ENCODE measurements at places on chromosomes 16 and 17.

DNA sequence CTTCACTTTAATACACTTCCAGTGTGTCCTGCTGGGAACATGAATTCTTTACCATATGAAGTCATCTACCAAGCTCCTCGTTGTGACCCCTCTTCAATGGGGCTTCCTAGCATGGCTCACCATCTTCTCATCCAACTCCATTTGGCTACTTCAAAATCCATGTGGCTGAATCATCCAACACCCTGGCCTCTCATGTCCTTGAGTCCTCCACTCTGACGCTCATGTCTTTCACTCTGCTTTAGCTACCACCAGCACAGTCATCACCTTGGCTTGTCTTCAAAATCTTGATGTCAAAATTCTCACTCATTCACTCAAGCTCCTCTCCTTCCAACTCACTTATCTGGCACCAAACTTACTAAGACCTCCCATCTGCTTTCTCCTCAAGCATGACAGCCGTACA is 35.8 kb downstream of the AMFR start:
- no peak for DNase-seq

DNA sequence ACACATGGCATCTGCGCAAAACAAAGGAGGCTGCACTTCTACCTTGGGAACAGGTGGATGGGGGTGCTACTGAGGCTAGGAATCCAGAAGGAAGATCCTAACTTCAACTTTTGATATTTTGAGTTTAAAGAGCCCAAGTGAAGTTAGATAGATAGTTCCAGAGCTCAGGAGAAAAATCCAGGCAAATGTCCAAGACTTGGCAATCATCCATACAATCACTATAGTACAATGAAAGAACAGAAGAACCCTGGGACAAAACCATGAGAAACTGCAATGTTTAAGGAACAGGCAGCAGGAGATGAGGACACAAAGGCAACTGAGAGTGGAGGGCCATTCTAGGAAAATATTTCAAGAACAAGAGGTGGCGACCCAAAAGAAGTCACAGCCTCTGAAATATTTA is 12.4 kb downstream of the CDYL2 start:
- no peak for DNase-seq

- DNase-seq: peak; percentile 88
These were observed 12.9 kb downstream of the P2RX5 start for GRCh38 chr17:3683054-3683511.

DNA sequence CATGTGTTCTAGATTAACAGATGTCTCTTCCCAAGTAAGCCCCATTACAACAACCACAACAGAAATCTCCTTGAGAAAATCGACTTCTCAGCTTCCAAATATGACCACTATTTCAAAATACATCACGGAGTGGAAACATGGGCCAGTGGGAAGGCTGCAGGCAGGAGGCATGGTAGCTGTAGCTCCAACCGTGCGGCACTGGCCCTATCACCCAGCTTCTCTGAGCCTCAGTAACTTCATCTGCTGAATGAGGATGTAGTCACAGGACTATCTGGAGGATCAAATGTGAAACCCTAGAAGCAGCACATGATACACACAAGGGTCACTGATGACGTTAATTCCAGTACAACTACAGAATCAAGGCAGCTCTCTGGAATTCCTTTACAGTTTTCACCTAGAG is 112.2 kb downstream of the VPS53 start:
- no peak for DNase-seq

- no peak for DNase-seq
These were observed 7.8 kb upstream of the MLLT6 start for GRCh38 chr17:38697061-38697820.

DNA sequence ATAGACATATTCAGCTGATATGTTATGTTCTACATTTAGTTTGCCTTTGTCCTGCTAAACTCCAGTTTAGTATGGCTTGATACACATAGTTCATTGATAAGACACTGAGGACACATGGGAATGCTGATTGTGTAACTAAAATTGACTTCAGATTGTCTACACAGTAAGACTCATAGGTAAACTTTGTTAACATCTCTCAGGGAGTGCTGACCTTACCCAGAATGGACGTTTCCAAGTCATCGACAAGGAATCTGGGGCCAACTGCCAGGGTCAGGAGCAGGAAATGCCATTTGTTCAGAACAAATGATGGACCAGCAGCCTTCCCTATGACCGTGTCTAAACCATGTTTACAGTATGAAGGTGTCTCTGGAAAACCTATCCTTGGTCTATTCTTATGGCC is 58.7 kb downstream of the DYNLRB2 start:
- no peak for DNase-seq

GRCh38 chr17:40448213-40448638 is 5.0 kb downstream of the IGFBP4 start:
- DNase-seq: no peak

GRCh38 chr17:50268743-50269275 is 5.5 kb upstream of the TMEM92 start:
- peak; percentile 11 for DNase-seq

DNA sequence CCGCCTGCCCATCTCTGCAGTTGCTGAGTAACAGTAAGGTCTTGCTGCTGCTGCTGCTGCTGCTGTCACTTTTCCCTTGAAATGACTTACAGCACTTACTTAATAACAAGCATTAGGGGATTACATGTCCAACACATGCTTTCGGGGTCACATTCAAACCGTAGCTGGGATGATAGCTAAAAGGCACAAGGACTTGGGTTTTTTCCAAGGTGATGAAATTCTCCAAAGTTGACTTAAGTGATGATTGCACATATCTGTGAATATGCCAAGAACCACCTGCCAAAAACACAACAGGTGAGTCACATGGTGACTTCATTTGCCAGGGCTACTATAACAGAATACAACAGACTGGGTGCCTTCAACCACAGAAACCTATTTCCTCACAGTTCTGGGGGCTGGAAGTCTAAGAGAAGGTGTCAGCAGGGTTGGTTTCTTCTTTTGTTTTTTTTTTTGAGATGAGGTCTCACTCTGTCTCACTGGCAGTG is 121.9 kb upstream of the TNRC6C start:
- DNase-seq: no peak

DNA sequence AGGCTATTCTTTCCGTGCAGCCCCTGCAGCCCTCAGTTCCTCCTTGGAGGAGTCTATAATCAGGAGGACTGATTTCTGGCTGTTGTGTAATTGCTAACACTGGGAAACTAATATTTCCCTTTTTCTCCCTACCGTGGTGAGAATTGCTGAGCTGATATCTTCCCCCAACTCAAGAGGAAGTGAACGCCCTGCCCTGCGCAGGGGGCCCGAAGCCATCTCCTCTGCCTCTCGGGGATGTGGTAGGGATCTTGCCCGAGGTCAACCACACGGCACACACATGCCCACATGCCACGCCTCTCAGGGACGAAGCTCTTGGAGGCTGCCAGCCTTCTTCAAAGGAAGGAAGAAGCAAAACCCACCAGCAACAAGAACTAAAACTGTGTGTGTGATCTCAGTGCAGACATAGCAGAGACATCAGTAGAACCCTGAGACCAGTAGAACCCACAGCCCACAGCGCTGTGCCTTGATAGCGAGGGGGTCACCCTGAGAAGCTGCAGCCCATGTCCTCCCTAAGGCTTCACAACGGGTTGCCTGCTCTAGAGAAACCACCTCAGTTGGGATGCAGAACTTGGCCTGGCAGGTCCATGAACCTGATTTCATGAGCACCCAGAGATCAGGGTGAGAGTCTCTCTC is 8.9 kb upstream of the ULK2 start:
- DNase-seq: no peak

DNA sequence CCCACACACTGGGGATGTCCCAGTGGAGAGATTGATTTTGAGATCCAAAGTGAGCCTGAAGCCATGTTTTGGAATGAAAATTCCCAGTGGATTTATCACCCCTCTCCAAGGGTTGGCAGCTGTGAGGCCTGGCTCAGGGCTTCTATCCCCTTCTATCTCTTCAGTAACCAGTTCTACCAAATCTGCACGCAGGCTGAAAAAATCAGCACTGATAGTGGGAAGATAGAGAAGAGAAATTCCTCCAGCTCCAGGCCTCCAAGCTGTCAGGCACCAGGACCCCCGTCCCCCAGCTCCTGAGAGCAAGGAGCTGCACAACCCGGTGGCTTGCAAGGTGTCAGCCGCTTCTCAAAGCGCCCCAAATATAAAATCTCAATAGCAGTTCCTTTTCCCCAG is 1.0 kb downstream of the FLOT2 start:
- DNase-seq: no peak

DNA sequence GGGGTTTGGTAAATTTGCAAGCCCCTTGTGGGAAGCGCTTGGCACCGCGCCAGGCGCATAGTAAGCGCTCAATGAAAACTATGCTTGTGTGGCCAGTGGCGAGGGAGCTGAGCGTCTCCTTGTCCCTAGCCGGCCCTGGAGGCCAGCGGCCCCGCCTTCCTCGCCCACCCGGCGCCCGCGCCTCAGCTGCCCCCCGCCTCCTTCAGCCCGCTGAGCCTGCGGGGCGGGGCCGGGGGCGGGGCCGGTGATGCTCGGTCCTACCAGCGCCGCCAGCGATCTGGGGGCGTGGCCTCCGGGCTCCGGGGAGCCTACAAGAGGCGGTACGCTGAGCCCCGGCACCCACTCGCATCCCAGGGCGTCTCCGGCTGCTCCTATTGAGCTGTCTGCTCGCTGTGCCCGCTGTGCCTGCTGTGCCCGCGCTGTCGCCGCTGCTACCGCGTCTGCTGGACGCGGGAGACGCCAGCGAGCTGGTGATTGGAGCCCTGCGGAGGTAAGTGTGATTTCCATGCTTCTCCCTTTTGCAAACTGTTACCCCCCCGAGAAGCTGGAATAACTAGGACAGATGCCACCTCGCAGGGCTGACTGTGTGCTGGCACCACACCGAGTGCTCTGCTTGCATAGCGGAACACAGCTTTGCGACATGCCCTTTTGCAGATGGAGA is at the start of gene CRISPLD2:
CRISPLD2 (plus strand) TSS at position 342 of the 661 bp plus-strand sequence. CDS start 18,511 bp downstream, outside the sequence.
- peak; percentile 89 for DNase-seq
